ENCODE measurements at places on chromosomes 16 and 17.
A peak's percentile ranks its signal among the peaks of the same experiment; 100 is the strongest.

DNA sequence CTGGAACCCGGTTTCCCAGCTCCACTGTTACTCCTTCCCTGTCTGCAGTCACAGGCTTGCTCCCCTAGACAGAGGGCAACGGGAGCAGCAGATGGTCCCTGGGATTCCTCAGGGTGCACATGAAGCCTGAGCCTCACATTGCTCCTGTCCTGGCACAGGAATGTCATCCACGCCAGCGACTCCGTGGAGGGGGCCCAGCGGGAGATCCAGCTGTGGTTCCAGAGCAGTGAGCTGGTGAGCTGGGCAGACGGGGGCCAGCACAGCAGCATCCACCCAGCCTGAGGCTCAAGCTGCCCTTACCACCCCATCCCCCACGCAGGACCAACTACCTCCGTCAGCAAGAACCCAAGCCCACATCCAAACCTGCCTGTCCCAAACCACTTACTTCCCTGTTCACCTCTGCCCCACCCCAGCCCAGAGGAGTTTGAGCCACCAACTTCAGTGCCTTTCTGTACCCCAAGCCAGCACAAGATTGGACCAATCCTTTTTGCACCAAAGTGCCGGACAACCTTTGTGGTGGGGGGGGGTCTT, 1.6 kb upstream of the DECR2 start:
- DNase-seq: no peak

GRCh38 chr17:38738007-38738662, 8.0 kb downstream of the CISD3 start:
- no peak for DNase-seq

DNA sequence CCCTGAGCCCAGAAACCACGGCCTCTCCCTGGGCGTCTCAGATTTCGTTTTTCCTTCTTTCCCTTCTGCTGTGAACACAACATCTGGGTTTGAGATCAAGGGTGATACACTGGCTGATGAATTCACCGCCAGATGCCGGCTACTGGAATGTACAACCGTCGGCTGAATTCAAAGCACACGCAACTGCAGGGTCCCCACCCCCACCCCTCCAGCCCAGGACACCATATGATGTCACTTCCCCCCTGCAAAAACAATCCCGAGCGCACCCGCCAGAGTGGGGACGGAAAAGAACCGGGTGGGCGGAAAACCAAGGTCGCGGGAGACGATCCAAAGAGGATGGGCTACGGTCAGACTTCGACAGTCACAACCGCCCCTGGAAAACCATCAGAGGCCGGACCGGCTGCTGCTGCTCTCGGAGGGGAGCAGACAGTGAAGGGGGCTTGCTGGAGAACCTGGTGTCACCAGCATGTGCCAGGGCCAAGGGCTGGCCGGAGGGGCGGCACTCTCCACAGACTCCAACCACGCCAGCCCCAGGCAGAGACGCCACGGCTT, 23.3 kb downstream of the CEP295NL start:
- peak; percentile 95 for DNase-seq

- DNase-seq: peak; percentile 39
Measured at GRCh38 chr17:40963838-40964237, 2.9 kb downstream of the KRT39 start.

GRCh38 chr16:3589441-3589921, 12.3 kb upstream of the NLRC3 start:
- DNase-seq: no peak

GRCh38 chr16:31833047-31833446, 40.6 kb upstream of the ZNF267 start:
- no peak for DNase-seq

- DNase-seq: peak; percentile 78
Measured at GRCh38 chr17:59366773-59367656, 35.6 kb downstream of the YPEL2 start.

DNA sequence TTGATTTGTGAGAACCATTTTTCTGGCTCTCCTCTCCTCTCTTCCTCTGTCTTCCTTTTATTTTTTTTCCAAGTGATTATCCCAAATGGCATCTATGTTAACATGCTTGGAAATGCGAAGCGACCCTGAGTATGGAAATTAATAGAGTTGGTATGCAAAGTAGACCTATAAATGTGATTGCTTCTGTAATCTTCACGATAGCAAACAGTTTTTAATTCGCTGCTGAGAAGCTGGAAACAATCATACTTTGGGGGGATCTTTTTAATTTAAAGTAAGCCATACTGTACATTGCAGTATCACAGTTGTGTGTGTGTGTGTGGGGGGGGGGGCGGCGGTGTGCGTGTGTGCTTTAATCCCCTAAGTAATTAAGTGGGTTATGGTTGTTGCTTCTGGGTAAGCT, 233.3 kb downstream of the CDH13 start:
- DNase-seq: no peak

- DNase-seq: no peak
Measured at GRCh38 chr16:68360956-68361355, 50.1 kb downstream of the PRMT7 start.

DNA sequence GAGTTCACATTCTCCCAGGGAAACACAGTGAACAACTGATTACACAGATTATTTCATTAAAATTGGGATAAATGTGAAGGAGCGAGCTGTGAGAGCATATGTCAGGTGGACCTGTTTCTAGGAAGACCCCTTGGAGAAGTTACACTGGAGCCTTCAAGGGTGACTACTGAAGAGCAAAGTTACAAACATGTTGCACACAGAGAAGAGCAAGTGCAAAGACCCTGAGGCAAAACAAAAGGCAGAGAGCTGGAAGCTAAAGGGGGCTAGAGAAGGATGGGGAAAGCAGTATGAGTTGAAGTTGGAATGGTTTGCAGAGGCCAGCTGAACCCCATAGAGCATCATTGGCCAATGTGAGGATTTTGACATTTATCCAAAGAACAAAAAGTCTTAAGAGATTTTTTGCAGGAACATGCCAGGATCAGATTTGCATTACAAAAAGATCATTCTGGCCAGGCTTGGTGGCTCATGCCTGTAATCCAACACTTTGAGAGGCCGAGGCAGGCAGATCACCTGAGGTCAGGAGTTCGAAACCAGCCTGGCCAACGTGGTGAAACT, 14.1 kb downstream of the PDZD9 start:
- DNase-seq: no peak

- no peak for DNase-seq
Measured at GRCh38 chr16:80733407-80733806, 71.0 kb downstream of the CDYL2 start.

DNA sequence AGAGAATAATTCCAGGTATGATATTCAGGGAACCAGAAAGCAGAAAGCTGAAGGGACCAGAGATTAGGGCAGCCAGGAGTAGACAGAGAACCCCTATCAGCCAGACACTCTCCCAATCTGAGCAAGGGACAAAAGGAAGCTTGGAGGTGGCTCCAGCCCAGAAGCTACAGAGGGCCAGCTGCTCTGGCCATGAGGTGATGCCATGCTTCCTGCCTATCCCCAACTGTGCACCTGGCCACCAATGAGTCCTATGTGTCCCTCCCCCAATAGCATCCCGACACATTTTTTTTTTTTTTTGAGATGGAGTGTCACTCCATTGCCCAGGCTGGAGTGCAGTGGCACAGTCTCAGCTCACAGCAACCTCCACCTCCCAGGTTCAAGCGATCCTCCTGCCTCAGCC, 30.0 kb downstream of the NSMCE1 start:
- no peak for DNase-seq

- no peak for DNase-seq
Measured at GRCh38 chr17:58324056-58324408, 4.6 kb downstream of the TSPOAP1 start.

- DNase-seq: no peak
Measured at GRCh38 chr17:80662557-80662956, 117.9 kb downstream of the RPTOR start.

DNA sequence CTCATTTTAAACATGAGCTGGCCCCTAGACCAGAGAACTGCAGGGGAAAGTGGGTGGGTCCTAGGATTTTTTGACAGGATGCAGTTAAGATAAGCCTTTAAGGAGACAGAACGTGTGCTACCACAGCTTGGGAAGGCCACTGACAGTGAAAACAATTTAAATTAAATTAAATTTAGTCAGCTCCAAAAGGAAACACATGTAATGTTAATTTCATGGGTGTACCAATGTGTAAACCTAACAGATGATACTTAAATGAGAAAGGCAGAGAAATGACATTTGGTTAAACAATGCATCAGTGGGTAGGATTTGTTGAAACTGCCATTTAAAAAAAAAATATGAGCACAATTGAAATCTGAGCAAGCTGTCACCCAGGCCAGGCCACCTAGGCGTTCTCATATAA, 250.8 kb downstream of the XYLT1 start:
- DNase-seq: no peak

DNA sequence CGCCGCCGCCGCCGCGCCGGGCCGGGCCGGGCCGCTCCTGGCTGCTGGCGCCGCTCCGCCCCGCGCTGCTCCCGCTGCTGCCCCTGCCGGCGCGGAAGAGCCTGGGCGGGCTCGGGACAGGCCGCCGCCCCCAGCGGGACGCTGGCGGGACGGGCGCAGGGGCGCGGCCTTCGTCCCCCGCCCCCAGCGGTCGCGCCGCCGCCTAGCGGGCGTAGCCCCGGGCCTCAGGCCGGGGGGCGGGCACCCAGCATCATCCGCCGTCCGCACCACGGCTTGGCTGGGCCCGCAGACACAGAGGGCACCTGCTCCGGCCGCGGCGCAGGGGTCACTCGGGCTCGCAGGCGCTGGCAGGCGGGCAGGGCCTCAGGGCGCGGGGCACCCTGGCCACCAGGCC, at the start of gene AMFR:
TSS of gene AMFR (minus strand) at position 107 of the 394 bp plus-strand sequence. CDS start 218 bp downstream, outside the sequence.
- DNase-seq: peak; percentile 89

- peak; percentile 82 for DNase-seq
Measured at GRCh38 chr16:57863434-57864160, 61.3 kb upstream of the KIFC3 start.

- DNase-seq: no peak
Measured at GRCh38 chr16:10935226-10935915, 6.9 kb downstream of the DEXI start.

GRCh38 chr17:80790981-80791742, 200.5 kb upstream of the CHMP6 start:
- DNase-seq: no peak

GRCh38 chr16:28003923-28004322, 59.6 kb downstream of the GSG1L start:
- DNase-seq: no peak

DNA sequence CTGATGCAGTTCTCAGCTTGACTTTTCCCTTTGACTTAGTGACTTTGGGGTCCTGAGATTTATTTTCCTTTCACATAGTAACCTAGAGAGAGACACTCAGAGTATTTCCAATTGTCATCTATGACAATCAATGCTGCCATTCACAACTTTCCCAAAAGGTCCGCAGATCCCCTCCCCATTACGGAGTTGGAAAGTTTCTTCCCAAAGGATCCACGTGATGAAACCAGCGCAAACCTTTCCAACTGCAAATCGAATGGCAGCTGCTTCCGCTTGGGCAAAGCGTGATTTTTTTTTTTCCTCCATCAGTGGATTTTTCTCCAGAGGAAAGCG, 538 bp upstream of the FCSK start:
- no peak for DNase-seq

GRCh38 chr16:14113344-14113743, 42.2 kb downstream of the MRTFB start:
- DNase-seq: no peak

GRCh38 chr16:17371299-17371698, 99.5 kb downstream of the XYLT1 start:
- no peak for DNase-seq

DNA sequence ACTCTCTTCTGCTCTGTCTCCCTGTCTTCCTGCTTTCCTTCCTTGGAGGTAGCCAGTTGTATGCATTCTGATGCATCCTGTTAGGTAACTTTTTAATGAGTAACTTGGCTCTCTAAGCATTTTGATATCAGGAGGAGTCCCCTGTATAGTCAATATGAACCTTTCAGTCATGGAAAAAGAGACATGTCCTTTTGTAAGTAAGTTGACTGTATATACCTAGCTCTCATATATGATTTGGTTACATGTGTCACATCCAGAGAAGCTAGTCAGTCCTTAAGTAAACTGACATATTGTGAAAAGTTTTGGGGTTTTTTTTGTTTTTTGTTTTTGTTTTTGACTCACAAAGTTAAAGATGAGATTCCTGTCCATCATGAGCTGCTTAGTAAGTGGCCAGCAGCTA, 18.8 kb downstream of the UTP18 start:
- no peak for DNase-seq

DNA sequence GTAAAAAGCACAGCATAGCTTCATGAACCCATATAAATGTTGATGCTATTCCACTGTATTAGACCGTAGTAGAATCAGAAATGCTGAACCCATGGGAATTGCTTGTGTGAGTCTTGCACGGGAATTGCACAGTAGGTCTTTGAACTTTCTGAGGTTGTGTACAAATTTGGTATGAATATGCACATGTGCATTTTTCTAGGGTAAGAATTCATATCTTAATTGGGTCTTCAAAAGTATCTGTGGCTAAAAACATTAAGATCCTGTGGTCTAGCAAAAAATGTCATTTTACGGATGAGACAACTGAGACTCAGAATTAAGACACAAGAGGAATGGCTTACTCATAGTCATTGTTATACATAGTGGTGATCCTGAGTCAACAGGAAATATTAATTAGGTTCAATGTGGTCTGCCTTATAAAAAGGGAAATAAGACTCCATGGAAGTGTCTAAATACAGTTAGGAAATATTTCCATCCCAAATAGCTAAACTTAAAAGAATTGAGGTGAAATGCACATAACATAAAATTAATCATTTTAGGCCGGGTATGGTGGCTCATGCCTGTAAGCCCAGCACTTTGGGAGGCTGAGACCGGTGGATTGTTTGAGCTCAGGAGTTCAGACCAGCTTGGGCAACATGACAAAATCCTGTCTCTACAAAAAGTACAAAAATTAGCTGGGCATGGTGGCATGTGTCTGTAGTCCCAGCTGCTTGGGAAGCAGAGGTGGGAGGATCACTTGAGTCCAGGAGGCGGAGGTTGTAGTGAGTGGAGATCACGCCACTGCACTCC, 22.8 kb downstream of the TAOK1 start:
- DNase-seq: peak; percentile 87

- DNase-seq: no peak
Measured at GRCh38 chr17:8664456-8665126, 34.1 kb upstream of the MYH10 start.

Measured in fibroblast of skin of scalp (primary cell).